Karpas-422 (cell line): ENCODE measurements at places on chromosomes 1 and 21.

GRCh38 chr1:25695771-25696311 is 79.2 kb downstream of the MAN1C1 start:
- no peak for DNase-seq

GRCh38 chr1:64575881-64576676 is 106.2 kb downstream of the CACHD1 start:
- DNase-seq, result no peak

GRCh38 chr1:67590329-67590728 is 94.7 kb upstream of the GADD45A start:
- DNase-seq, result no peak

GRCh38 chr1:200670242-200671118 is 773 bp upstream of the DDX59 start:
- no peak for DNase-seq

DNA sequence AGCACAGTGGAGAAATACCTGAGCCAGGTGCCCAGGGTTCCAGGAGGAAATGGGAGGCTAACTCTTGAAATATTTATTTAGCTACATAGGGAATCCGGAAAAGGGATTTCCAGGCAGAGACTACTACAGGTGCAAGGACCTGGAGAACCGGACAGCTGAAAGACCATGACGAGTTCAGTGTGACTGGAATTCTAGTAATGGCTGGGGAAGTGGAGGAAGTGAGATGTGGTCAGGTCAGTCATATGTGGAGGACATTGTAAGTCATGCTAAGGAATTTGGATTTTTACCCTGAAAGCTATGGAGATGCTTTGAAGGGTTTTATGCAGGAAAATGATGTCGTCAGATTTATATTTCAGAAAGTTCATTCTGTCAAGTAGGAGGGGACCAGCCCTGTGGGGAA is 1.8 kb downstream of the CAP1 start:
- DNase-seq, result no peak

DNA sequence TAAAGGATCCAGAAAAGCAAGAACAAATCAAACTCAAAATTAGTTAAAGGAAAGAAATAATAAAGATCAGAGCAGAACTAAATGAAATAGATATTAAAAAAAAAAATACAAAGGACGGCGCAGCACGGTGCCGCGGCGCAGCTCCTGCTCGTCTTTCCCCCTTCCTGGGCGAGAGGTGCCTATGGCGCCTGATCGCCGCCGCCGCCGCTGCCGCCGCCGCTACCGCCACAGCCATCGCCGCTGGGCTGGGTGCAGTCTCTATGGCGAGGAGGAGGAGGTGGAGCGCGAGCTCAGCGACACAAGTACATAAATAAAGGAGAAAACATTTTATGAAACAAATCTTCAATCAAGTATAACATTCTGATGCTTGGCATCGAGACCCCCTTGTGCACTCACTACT is 77.6 kb upstream of the VANGL1 start:
- no peak for DNase-seq

- peak; percentile 64 for DNase-seq
Observed at GRCh38 chr1:3727042-3727824, 25.0 kb upstream of the CCDC27 start.

DNA sequence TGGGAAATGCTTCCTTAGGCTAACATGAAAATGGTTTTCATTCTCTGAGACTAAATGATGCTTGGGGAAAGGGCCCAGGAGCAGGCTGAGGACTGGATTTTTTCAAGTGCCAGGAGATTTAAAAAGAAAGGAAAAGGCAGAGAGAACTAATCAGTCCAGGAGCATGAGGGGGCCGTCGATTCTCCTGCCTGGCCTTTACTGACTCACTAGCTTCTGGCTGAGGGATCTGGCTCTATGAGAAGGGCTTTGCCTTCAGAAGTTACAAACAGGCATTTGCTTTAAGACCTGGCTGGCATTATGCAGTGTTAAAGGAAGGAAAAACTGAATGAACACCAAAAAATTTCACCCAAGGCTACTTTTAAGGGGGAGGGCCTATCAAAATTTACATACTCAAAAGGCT is 359.2 kb downstream of the PBX1 start:
- DNase-seq, result no peak

- no peak for DNase-seq
Observed at GRCh38 chr1:100230765-100231164, 18.9 kb downstream of the DBT start.

DNA sequence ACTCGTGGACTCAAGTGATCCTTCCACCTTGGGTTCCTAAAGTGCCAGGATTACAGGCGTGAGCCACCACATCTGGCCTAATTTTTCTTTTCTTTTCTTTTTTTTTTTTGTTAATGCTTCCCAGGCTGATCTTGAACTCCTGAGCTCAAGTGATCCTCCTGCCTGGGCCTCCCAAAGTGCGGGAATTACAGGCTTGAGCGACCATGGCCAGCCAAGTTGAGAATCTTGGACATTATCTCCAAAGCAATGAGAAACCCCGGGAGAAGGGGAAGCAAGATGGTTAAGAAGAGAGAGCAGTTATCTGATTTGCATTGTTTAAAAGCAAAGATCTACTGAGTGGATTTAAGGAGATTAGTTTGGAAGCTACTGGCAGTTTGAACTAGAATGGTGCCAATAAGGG is 9.1 kb downstream of the HIPK1 start:
- no peak for DNase-seq

DNA sequence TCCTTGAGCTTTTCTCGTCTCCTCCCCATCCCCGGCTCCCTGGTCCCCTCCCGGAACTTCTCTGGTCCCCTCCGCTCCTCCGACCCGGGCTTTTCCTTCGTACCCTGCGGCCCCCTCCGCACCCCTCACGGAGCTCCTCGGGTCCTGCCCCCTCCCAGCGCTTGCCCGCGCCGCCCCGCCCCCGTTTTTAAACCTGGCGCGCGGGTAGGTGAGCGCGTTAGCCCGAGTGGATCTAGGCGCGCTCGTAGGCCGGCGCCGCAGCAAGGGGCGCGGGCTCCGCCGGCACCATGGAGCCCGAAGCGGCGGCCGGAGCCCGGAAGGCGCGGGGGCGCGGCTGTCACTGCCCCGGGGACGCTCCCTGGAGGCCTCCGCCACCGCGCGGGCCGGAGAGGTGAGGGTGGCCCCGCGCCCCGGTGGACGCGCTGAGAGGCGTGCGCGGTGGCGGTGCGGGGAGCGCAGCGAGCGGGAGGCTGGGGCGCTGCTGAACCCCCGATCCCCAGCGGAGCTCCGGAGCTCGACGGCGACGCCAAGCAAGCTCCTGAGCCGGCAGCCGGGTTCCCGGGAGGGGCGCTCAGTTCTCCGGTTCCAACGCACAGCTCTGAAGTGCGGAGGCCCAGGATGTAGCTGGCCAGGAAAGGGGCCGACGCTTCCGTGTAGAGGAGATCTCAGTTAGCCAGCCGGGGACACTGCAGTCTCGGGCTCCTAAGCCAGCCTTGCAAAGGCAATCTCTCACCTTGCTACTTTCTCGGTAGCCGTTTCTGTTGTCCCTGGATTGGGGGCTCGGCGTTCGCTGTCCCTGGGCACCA is at the start of gene RIPPLY3:
RIPPLY3 (plus strand) TSS at position 217 of the 806 bp plus-strand sequence; CDS start at position 288, 71 bp downstream.
- DNase-seq, result no peak

DNA sequence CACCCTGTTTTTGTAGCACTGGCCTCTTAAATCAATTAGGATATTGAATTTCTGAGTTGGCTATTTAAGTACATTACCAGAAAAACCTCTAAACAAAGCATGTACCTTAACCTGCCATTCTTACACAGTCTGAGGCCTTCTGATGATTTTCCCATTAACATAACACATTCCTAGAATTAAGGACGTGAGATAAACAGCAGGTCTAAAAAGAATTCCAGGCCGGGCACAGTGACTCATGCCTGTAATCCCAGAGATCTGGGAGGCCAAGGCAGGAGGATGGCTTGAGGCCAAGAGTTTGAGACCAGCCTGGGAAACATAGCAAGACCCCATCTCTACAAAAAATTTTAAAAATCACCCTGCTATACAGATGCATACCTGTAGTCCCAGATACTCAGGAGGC is 18.0 kb upstream of the LRRC8D start:
- no peak for DNase-seq

DNA sequence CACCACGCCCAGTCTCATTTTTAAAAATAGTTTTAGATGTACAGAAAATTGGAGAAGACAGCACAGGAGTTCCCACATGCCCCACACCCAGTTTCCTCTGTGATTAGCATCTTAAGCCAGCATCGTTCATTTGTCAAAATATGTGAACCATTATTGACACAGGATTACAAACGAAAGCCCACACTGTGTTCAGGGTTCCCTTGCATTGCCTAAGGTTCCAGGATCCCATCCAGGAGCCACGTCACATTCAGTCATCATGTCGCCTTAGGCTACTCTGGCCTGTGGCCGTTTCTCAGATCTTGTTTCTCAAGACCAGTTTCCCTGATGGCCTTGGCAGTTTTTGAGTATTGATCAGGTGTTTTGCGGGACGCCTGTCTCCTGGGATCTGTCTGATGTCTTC is 34.7 kb upstream of the TNFRSF1B start:
- DNase-seq, result no peak

- DNase-seq, result no peak
Observed at GRCh38 chr1:18972991-18973390, 16.5 kb upstream of the IFFO2 start.

DNA sequence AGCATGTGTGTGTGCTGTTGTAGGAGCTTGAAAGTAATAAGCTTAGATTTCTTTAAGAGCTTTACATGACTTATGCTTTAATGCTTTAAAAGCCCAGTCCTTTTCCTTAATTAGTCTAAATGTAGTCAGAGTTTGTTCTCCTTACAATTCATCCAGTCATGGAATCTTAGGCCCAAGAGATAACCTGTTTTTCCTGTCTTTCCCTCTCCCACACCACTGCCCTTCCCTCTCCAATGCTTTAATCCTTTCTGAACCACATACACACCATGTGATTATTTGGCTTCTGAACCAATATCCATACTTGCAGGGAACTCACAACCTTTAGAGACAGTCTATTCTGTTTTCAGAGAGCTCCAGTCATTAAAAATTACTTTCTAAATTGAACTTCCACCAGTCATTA is 37.6 kb downstream of the ALG6 start:
- no peak for DNase-seq

DNA sequence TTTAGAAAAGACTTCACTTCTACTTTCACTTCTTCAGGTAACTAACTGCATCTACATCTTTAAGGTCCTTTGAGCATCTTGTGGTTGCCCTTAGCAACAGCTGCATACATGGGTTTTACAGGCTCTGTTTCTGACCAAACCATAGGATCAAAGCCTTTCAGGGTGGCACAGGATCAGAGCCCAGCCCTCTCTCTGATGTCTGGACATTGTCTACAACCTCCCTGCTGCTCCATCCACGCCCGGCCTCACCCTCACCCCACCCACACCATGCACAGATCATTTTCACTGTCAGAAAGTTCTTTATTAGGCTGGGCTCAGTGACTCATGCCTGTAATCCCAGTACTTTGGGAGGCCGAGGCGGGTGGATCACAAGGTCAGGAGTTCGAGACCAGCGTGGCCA is 5.2 kb downstream of the NCF2 start:
- peak; percentile 54 for DNase-seq

GRCh38 chr1:173365341-173365740 is 111.8 kb upstream of the PRDX6 start:
- DNase-seq, result no peak

GRCh38 chr1:56516539-56517252 is 62.7 kb downstream of the PLPP3 start:
- DNase-seq, result peak; percentile 90

DNA sequence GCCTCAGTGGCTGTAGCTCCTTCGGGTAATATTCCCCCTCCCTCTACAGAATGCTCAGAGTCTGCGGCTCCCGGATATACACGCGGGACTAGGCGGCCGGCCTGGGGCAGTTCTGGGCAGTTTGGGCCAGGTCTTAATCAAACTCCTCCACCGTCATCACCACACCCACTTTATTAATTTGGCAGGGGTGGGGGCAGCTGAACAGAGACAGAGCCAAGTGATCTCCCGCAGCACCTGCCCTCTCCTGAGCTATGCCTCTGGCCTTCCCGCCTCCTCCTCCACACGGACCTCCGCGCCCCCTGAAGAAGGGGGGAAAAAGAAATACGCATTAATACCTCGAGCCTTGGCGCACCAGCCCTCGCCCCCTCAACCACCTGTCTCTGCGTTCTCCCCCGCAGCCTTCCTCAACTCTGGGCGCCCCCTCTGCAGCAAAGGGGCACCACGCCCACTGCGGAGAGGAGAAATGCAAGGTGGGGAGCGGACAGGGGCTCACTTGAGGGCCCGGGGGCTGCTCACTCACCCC is 42.6 kb downstream of the CD34 start:
- peak; percentile 60 for DNase-seq

DNA sequence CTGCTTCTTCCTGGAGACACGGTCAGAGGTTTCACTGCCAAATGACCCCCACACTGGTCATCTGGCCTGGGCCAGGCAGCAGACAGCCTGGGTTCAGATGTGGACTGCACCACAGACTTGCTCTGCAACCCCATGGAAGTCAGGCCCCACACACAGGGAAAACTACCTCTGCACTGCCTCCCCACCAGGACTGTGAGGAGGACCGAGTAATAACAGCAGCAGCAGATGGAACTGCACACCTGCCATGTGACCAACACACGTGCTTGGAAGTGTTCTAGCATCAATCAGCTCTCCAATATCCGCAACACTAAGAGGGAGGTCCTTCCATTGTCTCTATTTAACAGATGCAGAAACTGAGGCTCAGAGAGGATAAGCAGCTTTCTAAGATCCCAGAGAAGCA is 51.4 kb downstream of the SLC9A1 start:
- DNase-seq, result no peak

DNA sequence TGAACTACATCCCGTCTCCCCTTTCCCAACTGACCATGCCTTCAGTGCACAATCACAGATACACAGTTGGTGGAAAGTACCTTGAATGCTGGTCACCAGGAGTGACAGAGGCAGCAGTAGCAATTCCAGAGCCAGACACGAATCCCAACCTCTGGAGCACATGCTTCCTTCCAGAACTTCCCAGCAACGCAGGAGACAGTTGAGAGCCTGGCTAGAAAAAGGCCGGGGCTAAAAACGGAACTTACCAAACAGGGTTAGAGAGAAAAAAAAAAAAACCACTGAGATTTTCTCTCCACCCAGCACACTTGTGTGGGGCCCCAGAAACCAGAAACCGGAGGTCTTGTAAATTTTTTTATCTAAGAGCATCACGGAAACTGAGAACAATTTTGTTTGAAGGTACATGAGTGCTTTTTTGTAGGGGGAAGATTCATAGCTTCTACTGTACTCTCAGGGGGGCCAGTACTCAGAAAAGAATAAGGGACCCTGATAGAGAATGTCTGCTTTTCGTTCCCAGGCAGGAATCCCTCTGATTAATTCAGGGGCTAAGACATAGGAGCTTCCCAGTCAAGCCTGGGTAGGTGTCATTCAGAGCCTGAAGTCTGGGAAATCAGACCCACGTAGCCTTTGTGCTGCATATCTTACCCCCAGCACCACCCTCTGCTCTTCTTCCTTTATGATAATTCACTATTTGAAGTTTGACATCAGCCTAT is at the start of gene CD48:
CD48 (minus strand) TSS at position 221 of the 710 bp plus-strand sequence; CDS start at position 162, 59 bp downstream.
- DNase-seq, result peak; percentile 75
